ENCODE measurements at places on chromosomes 5 and 9.

DNA sequence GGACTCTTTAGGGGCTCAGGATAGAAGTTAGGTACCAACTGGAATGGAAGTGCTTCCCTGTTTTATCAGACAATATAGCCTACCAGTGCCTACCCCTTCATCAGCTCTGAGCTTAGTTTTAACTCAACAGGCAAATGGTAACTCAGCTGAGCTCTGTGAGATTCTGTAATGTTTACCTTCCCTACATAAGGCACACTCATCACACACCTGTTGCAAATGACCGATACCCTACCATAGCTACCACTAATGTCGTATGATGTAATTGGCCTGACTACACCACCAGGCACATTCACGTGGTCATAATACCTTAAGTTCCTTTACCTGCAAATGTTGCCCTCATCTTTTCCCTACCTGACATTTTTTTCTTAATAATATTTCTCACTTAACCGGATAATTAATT, 254.8 kb downstream of the ADGRV1 start:
- DNase-seq, result no peak

DNA sequence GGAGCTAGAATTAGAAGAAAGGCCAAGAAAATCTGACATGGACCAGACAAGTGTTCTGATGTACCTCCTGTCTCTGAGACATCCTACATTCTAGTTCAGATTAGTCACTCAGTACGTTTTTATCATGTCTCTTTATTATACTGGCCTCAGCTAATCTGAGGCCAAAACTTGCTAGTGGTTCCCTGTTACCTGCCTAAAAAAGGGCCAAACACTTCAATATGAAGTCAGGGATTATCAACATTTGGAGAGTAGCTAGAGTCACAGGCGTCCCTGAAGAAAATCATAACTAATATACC, 587.4 kb downstream of the PRELID2 start:
- DNase-seq, result no peak

- DNase-seq, result no peak
Observed at GRCh38 chr9:110575169-110575568, 4.4 kb downstream of the SVEP1 start.

DNA sequence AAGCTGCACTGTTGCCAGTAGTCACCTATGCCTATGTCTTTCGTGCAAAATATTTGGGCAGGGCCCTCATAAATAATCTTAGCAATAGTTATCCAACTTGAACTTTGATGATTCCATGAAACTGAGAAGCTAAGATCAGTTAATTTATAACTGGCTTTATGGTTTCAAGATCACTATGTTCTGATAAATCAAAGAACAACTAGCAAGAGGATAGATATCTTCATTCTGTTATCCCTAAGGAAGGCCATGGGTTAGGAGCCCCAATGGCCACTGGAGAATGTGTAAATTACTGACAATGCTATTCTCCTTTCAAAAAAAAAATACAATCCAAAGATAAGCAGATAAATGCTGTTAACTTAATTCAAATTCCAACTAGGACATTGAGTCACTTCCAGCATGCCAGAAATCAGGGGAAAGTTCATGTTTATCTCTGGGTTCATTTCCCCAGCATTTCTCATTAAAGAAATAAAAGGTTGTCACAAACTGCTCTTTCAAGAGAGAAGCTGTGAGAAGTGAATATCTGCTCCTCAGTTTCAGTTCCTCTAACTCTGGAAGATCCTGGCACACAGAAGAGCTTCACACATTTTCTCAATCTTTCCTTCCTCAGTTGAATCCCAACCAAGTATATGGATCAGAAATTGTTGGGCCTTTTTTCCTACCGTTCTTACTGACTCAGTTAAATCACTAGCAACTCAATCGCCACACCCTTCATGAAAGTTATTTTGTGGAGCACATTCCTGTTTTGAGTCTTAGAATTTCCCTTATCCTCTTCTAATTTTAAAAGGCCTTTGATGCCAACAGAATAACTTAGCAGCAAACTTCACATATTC, 59.6 kb upstream of the SLC1A1 start:
- DNase-seq, result no peak

DNA sequence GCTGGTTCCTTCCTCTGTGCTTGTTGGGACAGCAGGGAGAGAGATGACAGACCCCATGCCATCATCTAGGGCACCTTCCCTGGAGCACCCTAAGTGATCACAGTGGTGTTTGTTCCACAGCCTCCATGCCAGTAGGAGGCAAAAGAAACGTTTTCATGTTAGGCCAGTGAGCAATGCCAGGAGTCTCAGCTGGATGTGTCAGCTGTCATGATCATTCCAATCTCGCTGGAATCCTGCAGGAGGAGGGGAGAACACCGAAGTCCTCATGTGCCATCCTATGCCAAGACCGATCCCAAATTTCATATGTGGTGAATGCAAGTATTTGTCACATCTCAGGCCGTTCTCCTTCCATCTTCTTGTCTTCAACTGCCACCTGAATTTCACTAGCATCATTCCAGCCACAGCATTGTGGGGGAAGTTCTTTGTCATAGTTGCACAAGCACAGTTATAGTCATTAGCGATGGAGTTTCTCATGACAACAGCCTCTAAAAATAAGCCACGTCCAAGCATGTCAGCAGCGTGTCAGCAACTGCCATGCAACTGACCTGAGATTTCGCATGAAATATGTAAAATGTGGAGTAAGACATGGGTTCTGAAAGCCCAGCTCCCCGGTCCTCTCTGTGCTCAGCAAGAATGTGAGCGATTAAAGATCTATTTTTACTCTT, 97.2 kb upstream of the DNAH5 start:
- no peak for DNase-seq

GRCh38 chr5:159593518-159594073, 263.3 kb upstream of the IL12B start:
- DNase-seq, result no peak

GRCh38 chr9:95017062-95017461, 290.6 kb downstream of the AOPEP start:
- no peak for DNase-seq

- no peak for DNase-seq
Observed at GRCh38 chr5:51039424-51040329, 343.6 kb upstream of the ISL1 start.

DNA sequence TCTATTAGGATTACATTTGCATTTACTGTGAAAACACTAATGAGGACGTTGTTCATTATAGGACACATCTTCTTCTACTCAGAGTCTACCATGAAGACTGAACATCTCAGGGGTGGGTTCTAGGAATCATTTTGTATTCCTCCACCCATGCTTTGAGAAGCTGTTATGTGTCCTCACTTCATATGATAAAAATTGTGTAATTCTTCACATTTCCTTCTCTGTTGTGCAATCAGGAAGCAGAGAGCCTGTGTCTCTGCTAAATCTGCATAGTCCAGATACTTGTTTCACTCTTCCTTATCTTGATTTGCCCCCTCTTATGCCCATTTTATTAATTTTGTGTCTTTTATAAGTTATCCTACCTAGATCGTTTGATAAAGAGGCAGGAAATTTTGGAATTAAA, 97.8 kb upstream of the IQGAP2 start:
- no peak for DNase-seq

DNA sequence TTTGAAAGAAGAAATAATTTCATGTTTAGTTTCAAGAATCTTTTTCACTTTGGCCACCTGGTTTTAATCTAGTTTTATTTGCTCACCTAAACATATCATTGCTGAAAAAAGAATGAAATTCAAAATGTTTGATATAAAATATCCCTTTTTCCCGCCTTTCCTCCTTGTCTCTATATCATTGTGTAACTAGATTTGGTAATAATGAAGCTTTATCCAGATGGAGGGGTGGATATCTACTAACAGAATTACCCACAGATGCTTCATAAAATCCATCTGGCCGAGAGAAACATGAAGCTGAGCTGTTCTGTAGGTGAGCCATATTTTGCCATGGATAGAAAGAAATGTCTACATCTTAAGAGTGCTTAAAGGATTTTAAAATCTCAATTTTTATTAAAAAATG, 214.7 kb downstream of the ICE1 start:
- DNase-seq, result no peak

- peak; percentile 27 for DNase-seq
Observed at GRCh38 chr5:42951293-42951840, 88.8 kb downstream of the ANXA2R start.

- no peak for DNase-seq
Observed at GRCh38 chr5:106610041-106610440, 1060.7 kb downstream of the EFNA5 start.

DNA sequence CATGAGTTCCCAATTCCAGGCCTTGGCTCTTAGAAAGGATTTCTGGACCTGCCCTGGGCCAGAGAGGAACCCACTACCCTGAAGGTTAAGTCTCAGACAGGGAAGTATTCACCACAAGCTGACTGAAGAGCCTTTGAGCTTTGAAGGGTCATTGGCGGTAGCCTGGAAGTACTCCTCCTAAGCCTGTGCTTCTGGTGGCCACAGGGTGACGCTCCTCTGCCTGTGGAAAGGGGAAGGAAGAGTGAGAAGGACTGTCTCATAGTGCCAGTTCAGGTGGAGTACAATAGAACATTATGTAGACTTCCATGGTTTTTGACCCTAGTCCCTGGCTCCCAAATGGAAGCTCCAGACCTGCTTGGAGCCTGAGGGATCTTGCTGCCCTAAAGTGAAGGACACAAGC, 1233.2 kb upstream of the CDH6 start:
- DNase-seq, result no peak

DNA sequence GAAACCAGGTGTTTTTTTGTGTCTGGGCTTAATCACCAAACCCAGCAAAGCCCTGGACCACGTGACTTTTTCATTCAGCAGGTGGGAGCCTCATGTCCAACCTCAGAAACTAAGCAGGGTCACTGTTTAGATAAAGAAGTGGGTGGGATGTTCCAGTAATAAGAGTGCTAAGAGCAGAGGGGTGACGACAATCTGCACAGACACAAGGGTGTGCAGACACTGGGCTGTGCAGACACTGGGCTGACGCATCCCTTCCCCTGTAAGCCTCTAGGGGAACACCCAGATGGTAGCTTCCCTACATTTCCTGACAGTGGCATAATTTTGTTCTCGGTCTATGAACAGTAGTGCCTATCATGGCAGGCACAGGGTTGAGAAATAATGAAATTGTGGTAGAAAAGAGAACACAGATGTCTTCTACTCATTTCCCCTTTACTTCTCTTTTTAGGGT, 85.1 kb downstream of the SAXO1 start:
- no peak for DNase-seq

DNA sequence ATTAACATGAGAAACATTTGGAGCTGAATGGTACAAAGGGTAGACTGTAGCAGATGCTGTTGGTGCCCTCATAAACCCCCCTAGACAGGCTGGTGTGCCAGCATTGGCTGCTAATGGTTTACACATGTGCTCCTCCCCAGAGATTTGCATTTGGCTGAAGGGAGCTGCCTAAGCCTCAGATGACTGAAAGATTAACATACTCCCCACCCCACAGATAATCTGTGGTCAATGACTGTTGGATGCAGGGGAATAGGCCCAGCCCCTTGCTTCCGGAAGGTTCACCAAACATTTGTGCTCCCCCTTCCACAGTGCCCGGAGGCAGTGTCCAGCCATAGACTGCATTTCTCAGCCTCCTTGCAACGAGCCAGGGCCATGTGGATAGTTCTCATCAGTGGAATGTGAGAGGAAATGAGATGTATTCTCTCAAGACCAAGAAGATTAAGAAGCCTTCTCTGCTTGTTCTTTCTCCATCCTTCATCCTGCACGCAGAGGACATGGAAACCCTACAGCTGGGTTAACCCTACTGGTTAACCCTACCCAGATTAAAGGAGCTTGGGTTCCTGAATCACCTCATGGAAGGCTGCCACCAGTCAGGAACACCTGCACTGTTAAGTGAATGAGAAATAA, 79.6 kb downstream of the PHAX start:
- DNase-seq, result no peak

DNA sequence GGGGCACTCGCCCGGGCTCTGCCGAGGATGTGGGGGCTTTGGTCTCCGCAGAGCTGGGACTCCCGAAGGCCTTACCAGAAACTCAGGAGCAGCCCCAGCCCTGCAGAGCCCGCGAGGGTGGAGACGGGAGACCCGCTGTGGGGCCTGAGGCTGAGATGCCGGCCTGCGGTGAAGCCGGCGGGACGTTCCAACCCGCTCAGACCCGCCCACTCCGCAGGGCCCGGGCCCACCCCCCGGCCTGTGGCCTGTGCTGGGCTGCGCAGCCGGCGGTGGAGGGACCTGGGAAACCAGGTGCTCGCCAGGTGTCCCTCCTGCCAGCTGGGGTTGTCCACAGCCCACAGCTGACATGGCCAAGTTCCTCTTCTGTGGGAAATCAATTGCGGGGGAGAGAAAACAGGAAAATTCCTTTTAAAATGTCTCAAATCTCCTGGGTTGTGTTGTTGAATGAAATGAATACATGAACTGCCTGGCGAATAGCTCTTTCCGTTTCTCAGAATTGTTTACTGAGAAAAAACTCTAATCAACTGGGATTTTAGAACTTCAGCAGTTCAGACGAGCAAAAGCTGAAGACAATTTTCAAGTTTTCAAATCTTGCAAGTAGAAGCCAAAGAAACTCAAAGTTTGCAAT, 49.0 kb upstream of the IRX4 start:
- DNase-seq, result no peak

GRCh38 chr9:124353166-124353768, 62.0 kb downstream of the PSMB7 start:
- DNase-seq, result no peak

DNA sequence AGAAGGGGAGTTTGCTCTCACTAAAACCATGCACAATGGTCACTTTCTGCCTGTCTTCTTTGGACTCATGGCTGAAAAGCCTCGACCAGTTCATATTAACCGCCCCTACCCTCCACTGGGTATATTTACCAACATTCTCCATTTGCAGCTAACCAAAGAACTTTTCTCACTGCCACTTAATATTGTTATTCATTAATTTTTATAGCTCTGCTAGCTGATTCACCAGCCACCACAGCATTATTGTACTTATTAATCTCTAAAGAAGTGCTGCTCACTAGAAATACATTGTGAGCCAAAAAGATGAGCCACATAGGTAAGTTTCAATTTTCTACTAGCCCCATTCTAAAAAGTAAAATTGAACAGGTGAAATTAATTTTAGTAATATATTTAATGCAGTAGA, 33.4 kb upstream of the SMIM32 start:
- DNase-seq, result no peak

- no peak for DNase-seq
Observed at GRCh38 chr5:149549461-149550267, 1.6 kb downstream of the CSNK1A1 start.

DNA sequence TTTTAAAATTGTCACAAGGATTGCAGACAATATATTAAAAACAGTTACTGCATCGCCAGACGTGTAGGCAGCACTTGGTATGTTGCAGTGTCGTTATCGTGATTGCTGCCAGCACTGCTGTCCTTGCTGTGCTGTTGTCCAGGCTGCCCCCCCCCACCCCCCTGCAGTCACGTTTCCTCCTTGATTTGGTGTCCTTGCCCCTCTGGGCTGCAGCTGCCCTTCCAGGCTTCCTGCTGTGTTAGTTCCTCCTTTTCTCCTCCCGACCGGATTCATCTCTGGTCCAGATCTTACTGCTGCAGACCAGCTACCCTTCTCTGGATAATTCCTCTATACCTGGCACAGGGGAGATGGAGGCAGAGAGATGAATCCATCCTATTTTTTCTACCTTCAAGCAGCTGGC, 298.9 kb downstream of the TRIM32 start:
- no peak for DNase-seq
